ENCODE measurements at places on chromosomes 2 and 18.

DNA sequence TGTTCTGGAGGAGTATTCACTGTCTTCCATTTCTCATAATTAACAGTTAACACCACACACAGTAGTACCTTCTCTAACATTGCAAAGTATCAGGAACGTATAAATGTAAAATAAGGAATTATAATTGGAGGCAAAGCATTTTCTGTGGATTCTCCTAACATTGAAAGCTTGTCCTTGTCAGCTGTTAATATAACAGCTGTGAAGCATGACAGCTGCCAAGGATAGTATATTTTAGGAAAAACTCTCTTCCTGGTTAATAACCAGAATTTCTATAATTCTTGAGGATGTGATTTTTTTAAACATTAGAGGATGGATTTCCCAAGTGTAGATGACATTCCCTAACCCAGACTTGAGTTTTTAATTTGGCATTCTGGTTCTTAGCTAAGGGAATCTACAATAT lies 110.3 kb downstream of the EPC2 start:
- DNase-seq, result no peak

DNA sequence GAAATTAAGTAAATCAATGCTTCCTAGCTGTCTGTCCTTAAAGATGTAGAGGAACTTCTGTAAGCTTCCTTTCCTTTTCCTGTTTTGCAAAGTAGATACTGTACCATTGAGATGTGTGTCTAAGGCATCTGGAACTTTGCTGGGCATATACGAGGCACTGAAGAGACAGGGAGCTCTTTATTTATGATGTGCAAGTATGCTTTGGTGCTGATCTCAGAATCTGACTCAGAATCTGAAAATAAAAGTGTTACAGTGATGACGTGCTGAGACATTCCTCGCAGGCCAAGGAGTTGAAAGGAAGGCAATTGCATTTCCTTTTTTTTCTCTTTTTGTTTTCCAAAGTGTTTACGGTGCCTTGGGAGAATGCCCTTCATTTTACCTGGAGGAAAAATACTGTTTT lies 230.9 kb upstream of the RGPD4 start:
- DNase-seq, result no peak

DNA sequence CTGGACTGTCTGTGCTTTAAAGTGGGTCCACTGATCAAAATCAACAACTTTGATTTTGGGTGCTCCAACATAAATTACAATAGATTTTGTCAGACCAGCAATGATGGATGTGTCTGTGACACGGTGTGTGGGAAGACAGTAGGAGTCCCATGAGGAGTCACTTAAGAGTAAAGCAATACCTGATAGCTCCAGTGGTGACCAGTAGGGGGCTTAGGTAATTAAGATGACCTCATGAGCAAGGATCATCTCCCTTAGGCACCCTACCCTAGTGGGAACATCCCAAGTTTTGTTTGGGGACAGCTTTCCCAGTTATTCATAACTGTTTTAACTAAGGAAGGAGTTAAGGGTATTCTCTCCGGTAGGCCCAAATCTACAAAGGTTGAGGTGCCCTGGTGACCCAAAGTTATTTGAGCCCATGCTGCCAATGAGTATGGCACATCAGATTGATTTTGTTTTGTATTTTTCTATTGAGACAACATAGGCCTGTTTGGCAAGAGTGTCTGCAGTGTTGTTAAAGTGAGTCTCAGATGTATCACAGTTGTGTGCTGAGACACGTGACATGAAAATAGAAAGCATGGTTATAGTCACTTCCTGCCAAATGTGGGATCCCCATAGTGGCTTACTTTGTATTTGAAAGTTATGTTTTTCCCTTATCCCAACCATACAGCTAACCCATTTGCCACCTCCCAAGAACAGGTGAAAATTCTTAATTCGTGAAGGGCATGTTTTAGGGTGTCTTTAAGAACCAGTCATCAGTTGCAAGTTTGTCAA lies 1337.6 kb upstream of the SLC39A10 start:
- no peak for DNase-seq

DNA sequence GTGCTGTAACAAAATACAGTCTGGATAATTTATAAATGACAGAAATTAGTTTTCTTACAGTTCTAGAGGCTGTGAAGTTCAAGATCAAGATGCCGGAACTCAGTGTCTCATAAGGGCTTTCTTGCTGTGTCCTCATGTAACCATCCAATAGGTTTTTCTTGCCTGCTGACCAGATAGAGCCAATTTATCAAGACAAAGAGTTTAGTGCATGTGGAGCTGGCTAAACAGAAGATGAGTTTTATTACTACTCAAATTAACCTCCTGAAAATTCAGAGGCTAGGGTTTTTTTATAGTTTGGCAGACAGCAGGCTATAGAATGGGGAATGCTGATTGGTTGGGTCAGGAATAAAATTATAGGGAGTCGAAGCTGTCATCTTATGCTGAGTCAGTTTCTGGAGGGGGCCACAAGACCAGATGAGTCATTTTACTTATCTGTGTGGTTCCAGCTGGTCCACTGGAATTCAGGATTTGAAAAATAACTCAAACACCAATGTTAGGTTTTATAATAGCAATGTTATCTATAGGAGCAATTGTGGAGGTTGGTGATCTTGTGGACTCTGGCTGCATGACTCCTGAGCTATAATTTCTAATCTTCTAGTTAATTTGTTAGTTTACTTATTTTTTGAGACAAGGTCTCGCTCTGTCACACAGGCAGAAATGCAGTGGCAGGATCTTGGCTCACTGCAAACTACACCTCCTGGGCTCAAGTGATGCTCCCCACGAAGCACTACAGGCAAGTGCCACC lies 3.2 kb upstream of the PDK1 start:
- DNase-seq, result no peak

- peak; percentile 19 for DNase-seq
Observed at GRCh38 chr2:69830045-69830905, 815 bp downstream of the GMCL1 start.

GRCh38 chr2:56077359-56077915 lies 106.4 kb upstream of the CCDC85A start:
- no peak for DNase-seq

DNA sequence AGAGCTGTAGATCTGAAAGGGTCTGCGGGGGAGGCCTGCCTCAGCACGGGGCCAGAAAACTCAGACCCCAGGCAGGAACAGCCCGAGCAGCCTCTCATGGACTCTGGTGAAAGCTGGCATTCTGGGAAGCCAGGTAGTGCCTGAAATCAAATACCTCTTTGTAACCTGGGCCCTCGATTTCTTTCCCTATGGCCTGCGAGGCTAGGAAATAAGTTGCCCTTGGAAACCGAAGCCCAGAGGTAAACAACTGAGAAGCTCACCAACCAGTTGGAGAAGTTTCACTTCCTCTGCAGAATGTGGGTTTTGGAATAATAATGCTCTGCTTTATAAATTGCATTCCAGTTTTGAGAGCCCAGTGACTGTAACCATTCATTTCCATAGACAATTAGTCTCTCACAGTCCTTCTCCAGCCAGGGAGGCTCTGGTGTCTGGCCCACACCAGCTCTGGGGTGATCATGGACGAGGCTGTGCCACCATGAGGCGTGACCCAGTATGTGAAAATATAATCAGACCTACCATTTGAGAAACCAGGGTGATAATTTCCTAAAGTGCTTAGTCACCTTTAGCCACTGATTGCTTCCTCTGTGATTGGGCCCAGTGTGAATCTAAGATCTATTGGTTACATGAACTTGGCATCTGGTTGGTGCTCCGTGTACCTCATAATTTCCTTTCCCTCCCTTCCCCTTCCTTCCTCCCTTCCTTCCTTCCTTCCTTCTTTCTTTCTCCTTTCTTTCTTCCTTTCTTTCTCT lies 133.1 kb upstream of the PELI1 start:
- DNase-seq, result no peak

GRCh38 chr2:46866770-46867246 lies 48.8 kb downstream of the MCFD2 start:
- DNase-seq, result no peak

DNA sequence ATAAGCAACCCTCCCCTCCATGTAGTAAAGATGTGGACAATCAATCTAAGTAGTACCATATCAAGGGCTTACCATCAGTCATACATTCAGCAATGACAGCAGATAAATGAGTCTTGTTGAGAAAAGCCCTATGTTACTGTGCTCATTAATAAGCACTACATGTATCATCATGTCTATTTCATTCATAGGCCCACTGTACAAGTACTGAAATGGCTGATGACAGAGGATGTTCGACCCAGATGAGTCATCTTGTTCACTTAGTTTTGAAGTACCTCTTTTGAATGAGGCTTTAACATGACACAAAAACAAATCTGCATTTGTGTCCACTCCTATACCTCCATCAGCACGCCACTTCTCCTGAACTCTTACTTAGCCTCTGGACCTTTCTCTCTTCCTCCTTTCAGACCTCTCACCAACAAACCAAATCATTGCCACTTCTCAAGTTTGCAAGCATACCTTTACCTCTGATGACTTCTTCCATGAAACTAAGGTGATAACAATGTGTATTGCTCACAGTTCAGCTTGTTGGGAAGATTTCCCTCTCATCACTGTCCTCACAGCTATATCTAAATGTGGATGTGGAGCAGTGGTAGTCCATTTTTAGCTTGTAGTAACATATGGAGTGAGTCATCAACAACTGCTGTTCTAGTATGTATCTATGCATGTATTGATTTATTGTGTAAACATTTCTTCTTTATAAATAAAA lies 921.0 kb upstream of the SLC39A10 start:
- DNase-seq, result no peak

GRCh38 chr2:98664323-98664722 lies 55.9 kb downstream of the UNC50 start:
- DNase-seq, result no peak

DNA sequence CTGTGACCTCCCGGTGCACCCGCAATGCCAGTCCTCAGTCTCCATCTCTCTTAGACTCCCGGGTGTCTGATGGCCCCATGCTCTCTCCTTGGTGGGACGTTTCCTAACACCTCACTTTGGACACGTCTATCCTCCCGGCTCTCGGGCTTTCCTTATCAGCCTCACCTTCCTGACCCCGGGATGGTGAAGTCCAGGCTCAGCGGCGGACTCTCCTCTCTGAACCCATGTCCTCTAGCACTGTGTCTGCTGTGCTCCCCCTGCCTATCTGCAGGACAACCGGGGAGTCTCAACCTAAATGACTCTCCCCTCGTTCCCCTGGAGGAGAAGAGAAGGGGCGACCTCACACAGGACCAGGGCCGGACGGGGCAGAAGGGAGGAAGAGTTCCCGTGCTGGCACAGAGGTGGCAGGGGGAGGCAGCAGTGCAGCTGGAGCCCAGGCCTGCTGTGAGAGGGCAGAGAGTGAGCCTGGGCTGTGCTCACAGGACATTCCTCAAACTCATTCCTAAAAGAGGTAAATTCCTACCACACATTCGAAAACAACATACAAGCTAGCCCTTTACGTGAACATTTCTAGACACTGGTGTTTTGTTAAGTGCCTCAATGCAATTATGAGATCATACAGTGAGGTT lies 41.9 kb downstream of the MBP start:
- no peak for DNase-seq

DNA sequence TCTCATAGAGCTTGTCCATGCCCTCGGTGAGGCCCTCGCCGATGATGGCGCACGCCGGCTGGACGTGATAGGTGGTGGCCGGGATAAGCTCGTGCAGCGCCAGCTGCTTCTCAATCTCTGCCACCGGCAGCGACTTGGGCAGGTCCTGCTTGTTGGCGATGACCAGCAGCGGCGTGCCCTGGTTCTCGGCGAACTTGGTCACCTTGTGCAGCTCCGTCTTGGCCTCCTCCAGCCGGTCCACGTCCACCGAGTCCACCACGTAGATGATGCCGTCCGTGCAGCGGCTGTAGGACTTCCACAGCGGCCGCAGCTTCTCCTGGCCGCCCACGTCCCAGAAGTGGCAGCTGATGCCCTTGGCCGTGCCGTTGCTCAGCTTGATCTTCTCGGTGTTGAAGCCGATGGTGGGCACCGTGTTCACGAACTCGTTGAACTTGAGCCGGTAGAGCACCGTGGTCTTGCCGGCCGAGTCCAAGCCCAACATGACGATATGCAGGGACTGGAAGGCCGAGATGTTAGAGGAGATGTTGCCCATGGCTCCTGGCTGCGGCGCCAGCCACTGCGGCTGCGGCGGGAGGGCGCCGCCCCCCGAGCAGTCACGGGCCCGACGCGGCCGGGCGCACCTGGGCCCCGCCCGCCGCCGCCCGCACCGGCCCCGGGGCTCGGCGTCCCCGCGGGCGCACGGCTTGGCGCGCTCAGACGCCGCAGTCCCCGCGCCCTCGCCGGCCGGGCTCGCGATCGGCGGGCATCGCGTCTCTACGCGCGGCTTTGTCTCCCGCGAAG lies 636 bp downstream of the ARL4C start:
- no peak for DNase-seq

DNA sequence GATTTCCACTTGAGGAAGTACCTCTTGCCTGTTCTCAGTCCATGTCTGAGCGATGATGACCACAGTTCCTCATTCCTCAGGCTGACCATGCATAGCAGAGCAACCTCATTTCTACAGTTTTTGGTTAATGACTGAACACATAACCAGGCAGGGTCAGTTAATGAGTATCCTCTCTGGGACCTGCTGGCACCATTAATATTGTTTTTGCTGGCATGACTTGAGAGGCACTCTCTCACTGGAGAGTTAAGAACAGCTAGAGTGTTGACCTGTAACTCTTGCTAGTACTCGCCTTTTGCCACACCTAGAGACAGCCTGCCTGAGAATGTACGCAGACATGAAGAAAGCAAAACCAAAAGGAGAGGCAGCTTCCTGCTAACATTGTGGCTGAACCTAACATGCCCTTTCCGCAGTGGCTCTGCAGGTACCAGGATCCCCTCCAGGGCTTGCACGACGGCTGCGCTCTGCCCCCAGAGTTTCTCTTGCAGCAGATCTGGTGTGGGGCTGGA lies 23.9 kb downstream of the PECR start:
- DNase-seq, result peak; percentile 16

- DNase-seq, result no peak
Observed at GRCh38 chr18:48310999-48311398, 98.2 kb downstream of the ZBTB7C start.

DNA sequence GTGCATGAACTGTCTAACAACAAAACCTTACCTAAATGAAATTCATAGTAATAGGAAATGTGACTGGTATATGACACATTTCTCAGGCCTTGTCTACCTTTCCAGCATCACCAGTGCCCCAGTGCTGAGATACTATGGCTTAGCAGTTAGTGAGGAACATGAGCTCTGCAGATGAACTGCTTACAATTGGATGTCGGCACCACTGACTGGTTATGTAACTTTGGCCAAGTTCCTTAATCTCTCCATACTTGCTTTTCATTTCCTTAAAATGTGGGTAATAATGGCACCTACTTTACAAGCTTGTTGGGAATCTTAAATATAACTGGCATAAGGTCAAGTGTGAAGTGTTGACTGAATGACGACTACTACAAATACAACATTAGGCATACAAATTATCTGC lies 136.3 kb downstream of the OLA1 start:
- DNase-seq, result no peak

DNA sequence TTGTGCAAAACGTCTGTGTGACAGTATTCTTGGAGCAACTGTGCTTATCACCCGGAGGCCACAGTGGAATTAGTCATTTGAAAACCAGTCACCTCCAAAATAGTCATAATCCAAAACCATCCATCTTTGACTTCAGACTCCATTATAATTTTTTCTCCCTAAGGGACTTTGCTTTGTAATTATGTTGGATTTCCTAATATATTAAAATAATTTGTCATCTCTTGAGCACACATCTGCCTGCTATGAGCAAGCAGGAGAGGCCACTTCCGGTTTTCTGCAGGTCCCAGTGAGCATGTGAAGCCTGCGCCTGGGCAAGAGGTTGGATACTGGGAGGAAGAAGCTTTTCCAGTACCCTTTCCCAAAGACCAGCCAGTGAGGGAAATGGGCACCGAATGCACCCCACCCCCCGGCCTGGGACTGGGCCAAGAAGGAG lies 57.7 kb downstream of the ODC1 start:
- no peak for DNase-seq

Measured in activated CD4-positive, alpha-beta T cell treated with anti-CD3 and anti-CD28 coated beads for 24 hours (primary cell).